Stimulated activated naive CD8-positive, alpha-beta T cell treated with anti-CD3 and anti-CD28 coated beads, Interleukin-15, amount 100 ng/mL, for 72 hours (primary cell): ENCODE measurements at places on chromosomes 16 and 17.

DNA sequence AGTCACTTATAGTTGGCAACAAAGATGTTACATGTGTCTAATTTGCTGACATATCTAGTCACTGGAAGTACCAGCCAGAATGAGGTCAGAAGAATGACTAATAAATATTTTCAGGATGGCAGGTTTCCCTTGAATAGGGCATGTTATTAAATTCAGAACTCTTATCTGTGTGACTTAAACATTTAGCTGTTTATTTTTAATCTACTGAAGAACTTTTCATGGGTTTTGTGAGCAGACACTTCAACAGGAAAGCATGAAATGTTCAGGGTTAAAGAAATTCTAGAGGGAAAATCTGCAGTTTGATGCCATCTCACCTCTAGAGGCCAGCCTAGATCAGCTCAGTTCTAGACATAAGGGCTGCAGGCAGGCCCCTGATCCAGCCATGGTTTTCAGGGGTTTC is 13.2 kb downstream of the JPT2 start:
- no peak for DNase-seq

DNA sequence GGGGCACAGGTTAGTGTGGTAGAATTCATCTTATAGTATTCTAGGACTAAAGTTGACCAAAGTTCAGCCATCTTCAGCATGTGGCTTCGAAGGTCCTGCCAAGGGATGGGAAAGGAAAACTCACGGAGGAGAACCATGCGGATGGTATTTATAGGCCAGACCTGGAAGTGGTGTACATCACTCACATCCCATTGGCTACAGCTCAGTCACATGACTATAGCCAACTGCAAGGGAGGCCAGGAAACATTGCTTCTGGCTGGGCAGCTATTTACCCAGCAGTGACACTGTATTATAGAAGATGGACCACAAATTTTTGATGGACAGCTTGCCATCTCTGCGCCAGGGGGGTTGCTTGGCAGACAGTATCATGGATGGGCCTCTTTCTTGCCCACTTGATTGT is 35.7 kb upstream of the COQ7 start:
- DNase-seq, result no peak

DNA sequence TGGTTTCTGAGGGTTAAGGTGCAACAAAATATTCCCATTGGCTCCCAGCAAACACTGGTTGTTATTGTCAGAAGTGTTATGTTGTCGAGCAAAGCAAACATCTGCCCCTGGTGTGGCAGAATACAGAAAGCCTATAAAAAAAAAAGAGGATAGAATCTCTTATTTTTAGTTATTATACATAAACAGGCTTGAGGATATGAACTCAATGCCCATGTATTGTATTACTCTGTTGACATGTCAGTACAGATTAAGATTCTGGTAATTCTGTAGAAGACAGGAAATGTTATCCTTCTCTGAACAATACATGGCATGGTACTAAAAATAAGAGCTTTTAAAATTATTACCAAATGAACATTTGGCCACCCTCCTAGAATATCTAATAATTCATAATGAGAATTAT is 73.7 kb downstream of the CA4 start:
- DNase-seq, result no peak

DNA sequence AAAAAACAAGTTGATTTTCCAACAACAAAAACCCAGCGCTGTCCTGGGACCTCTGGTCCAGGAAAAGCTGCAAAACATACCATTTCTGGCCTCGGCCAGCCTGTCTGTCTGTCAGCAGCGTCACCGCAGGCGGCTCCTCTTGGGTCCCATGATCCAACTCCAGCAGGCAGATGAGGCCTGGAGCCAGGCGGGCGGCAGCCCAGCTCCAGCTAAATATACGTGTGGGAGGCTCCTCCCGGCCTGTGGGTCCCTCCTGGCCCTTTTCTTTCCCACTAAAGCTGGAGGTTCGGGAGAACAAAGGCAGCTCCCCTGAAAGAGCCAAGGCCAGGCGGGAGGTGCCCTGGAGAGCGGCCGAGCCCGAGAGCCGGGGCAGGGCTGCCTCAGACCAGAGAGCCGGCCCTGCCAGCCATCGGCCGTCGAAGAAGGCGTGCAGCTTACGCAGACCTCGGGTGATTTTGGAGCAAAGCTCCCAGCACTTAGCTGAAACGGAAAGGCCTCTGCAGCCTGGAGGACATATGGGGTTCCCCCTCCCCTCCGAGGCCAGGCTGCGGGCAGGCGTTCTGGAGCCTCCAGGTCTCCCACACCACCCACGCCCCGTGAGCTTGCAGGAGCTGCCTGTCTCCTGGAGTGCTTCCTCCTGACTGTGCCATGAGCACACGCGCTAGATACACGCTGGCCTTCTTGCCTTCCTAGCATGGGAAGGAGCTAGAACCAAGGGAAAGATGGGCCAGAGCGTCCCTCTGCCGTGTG is 19.9 kb upstream of the JPH3 start:
- DNase-seq, result no peak

GRCh38 chr17:77696721-77697460 is 261.6 kb upstream of the TNRC6C start:
- DNase-seq, result no peak

- DNase-seq, result no peak
Measured at GRCh38 chr16:23519282-23519681, 9.0 kb upstream of the GGA2 start.

GRCh38 chr16:16027728-16028310 is 78.4 kb downstream of the ABCC1 start:
- no peak for DNase-seq

GRCh38 chr16:89326721-89327120 is 109.2 kb downstream of the ZNF778 start:
- no peak for DNase-seq
